Stimulated activated CD4-positive, alpha-beta T cell treated with anti-CD3 and anti-CD28 coated beads, Interleukin-2, amount 100 ng/mL, for 4 hours (primary cell): ENCODE measurements at places on chromosomes 4 and X.

DNA sequence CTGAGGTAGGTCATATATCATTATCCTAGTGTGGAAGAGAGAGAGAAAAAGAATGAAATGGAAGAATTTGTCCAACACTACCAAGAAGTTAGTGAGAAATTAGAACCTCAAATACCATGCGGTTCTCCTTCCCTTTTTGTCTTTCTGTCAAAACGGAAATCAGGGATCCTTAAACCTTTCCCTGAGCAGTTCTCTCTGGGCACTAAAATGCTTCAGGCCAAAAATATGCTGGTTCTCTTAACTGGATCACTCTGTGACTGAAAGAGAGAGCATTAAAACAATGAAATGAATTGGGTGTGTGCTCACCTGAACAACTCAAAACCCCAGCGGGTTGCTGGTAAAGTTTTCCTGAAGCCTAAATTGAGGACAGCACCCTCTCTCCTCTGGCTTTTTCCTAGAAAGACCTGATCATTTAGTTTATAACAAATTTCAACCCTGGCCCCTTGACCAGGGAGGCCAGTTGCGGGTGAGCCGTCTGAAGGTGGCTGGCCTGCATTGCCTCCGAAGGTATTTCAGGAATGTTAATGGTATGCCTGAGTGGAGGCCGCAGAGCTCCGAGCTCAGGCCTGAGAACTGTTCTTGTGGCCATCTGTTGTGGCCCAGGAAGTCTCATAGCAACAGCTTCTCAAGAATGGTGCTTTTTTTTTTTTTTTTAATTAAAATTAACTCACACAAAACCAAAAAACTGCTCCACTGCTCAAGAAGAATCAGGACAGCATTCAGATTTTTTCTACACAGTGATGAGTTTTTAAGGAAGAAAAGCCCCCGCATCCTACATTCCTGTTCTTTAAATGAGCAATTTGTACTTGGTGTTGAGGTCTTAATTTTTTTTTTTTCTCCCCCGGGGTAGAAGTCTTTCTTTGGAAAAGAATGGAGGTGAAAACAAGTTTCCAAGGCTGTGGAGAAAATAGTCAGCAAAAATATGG, 155.1 kb downstream of the SHROOM3 start:
- no peak for DNase-seq

DNA sequence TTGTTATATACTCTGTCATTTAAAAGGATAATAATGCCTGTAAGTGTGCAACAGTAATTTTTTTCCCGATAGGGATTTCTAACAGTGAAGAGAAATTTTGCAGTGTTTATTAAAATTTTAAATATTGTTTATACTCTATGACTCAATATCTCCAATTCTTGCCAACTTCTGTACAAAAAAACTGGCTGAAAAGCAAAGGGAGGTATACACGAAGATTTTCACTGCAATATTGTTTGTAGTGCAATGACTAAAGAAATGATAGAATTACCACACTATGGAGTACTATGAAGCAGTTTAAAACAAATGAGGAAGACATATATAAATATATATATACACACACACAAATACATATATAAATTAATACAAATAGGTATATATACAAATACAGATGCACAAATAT, 187.9 kb upstream of the IL15 start:
- no peak for DNase-seq

DNA sequence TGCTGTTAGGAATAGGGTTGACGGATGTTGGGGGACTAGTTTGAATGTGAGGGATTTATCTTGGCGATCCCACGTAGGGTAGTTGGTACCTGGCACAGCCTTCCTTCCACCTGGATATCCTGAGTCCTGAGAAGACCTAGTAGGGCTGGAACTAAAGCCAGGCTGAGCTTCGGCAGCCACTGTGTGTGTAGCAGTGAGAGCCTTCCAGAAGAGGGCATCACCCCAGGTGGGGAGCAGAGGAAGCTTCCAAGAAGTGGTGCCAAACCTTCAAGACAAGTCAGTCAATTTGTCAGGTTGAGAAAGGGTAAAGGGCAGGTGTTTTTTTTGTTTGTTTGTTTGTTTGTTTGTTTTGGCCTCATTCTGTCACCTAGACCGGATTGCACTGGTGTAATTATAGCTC, 1.2 kb upstream of the FGFBP2 start:
- DNase-seq: no peak

- no peak for DNase-seq
Measured at GRCh38 chrX:154019061-154019621, 561 bp downstream of the IRAK1 start.

DNA sequence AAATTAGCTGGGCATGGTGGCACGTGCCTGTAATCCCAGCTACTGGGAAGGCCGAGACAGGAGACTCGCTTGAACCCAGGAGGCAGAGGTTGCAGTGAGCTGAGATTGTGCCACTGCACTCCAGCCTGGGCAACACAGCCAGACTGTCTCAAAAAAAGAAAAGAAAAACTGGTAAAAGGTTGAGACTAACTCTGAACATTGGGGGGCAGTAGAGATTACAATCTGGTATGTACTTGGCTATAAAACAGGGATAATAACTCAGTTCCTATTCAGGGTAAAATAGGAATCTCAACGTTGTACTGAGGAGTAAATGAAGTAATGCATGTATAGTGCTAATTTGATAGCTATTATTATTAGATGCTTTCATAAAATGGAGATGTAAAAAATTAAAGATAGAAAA, 12.5 kb upstream of the KLF8 start:
- DNase-seq: no peak

- no peak for DNase-seq
Measured at GRCh38 chrX:153463031-153463430, 7.3 kb downstream of the HAUS7 start.

- DNase-seq: no peak
Measured at GRCh38 chr4:163764569-163764968, 270.1 kb downstream of the TMA16 start.

DNA sequence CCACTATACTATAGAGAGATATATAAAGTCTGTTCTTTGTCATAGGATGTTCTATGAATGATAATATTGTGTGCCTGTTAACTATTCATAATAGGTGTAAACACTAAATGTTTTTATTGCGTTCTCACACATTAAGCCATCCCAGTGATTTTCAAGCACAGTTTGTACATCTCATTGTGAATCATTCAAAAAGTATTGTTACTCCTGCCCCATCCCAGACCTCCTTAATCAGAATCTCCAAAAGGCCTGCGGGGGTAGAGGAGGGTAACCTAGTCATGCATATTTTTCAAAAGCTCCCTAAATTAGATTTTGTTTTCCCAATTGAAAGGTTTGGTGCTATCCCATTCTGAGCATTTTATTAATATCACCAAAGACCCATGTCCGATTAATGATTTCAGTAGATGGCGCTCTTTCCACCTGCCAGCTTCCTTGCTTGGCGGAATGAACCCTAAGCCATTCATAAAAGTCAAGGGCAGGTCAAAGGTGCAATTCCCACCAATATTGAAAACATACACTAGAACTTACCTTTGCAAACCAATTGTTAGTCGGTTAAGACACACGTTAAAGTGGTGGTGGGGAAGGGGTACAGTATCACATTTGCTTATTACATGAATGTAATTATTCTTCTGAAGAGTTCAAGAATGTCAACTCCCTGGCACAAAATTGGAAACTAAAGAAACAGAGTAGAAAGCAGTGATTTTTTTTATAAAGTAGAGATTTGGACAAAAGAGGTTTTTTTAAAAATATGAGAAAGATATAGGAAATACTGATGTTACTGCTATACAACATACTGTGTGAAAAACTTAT, 5.8 kb upstream of the TET2 start:
- peak; percentile 24 for DNase-seq

GRCh38 chr4:30714408-30715031, 5.6 kb upstream of the PCDH7 start:
- no peak for DNase-seq

DNA sequence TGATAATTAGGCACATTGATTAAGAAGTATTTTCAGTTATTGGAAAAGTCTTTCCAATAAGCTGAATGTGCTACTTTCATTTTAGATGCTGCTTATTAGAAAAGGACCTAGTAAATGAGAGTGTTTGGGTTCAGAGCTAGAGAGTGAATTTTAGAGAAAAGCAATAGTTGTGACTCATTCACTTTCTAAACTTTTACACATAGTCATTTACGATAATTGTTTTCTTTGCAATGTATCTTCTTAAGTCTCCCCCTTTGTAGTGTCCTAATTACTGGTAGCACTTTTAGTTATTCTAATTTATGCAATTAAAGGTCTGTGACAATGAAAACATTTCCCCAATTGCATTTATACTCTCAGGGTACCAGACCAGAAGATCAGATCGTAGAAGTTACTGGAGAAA, 1.3 kb downstream of the IL21 start:
- DNase-seq: no peak

DNA sequence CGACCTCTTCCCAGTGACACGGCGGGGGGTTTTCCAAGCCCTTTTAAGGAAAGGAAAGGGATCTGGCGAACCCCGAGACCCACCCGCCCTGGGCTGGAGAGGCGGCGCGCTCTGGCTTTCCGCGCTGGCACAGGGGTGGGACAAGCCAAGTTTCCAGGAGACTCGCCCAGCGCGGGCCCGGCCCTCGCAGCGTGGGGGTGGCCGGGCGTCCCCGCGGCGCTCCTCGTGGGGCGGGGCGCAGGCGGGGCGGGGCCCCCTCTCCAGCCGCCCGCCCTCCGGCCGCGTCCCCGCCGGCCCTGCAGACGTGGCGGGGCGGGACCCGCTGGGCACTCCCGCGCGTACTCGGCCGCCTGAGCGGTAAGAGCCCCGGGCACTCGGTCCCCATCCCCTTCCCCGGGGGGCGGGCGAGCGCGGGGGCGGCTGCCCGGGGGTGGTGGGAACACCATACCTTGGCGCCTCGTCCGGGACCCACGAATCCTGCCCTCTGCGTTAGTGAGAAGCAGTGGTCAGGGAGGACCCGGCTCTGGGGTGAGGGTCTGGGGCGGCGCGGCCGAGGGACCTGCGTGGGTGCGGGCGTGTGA, at the start of gene FAM114A1:
Gene FAM114A1, plus strand, starts transcription at position 329 of the 581 bp plus-strand sequence. CDS start 10,273 bp downstream, outside the sequence.
- DNase-seq: no peak

- no peak for DNase-seq
Measured at GRCh38 chr4:155565776-155566175, 100.9 kb upstream of the GUCY1A1 start.

DNA sequence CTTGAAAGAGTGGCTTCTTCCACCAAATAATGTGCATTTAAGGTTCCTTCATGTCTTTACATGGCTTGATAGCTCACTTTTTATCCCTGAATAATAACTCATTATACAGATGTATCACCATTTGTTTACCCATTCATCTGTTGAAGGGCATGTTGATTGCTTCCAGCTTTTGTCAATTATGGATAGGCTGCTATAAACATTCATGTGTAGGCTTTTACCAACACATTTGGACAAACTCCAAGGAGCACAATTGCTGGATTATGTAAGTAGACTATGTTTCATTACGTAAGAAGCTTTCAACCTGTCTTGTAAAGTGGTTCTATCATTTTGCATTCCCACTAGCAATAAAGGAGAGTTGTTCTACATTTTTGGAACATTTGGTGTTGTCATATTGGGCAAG, 2637.0 kb downstream of the PCDH7 start:
- DNase-seq: no peak

GRCh38 chr4:48439988-48440387, 43.2 kb upstream of the SLC10A4 start:
- no peak for DNase-seq

DNA sequence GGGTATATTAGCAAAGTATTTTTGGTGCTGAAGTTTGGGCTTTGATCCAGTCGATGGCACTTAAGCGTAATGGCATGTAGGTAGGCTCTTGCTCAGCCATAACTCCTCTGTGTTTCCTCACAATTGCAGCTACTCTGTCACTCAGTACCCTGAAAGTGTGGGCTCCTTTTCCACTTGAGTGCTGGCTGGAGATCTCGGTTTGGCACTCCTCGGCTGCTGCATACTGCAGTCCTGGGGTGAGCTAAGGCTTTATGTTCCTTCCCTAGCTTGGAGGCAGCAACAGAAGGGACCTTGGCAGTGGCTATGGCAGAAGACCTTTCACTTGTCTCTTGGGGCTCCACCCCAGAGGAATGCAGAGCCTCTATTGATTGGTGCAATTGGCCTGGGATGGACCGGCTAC, 106.7 kb upstream of the GRXCR1 start:
- DNase-seq: no peak

DNA sequence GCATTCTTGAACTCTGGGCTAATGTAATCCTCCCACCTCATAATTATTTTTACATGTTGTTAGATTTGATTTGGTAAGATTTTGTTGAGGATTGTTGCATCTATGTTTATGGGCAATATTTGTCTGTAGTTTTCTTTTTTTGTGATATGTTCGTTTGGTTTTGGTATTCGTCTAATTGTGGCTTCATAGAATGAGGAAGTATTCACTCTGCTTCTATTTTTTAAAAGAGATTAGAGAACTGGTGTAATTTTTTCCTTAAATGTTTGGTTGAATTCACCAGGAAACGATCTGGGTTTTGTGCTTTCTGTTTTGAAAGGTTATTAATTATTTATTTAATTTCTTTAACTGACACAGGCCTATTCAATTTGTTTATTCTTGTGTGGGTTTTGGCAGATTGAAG, 161.2 kb upstream of the NUDT6 start:
- DNase-seq: no peak

- no peak for DNase-seq
Measured at GRCh38 chr4:80199947-80200346, 2.6 kb downstream of the PRDM8 start.

DNA sequence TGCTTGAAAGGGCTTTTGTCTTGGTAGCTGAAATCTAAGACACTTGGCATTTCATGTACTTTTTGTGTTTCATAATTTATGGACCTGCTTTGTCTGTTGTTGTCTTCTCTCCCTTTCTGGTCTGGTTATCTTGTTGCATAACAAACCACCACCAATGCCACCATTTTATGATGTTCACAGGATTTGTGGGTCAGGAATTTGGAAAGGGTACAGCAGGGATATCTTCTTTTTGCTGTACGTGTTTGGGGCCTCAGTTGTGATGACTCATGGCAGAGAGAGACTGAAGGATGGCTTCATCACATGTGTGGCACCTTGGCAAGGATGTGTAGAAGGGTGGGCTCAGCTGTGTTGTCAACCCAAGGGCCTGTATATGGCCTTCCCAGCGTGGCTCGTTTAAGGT, 35.2 kb downstream of the KDM6A start:
- no peak for DNase-seq

GRCh38 chr4:124939908-124940307, 227.4 kb upstream of the ANKRD50 start:
- DNase-seq: no peak

- DNase-seq: no peak
Measured at GRCh38 chrX:16882169-16882568, 12.0 kb upstream of the RBBP7 start.

- DNase-seq: no peak
Measured at GRCh38 chr4:183563874-183564273, 59.0 kb downstream of the ING2 start.

- no peak for DNase-seq
Measured at GRCh38 chr4:3248811-3249661, at the start of gene MSANTD1. Gene MSANTD1 (plus strand): TSS chr4:3249159. CDS start chr4:3249223, 64 bp downstream.

DNA sequence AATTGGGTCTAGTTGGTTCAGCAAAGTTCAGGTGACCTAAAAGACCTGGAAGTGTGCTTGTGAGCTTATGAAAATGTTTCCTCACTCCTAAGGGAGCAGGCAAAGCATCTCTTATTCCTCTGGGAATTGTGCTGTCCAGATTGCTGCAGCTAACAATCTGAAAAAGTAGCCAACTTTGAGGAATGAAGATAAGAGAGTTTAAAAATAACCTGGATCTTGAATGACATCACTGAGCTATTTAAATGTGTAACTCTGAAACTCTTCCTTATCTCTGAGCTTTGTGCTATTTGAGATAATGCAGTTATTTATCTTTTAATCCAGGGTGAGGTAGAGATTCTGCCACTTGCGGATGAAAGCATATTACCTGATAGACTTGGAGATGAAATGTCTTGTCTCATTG, 384.8 kb downstream of the PPP4R3C start:
- no peak for DNase-seq

- no peak for DNase-seq
Measured at GRCh38 chr4:7941965-7942496, 2.4 kb upstream of the AFAP1 start.

- DNase-seq: no peak
Measured at GRCh38 chr4:178799204-178799603, 1357.0 kb upstream of the AGA start.
